ENCODE measurements at places on chromosomes 5 and 9. TPM values are rescaled to one million over a fixed set of nuclear protein-coding genes. Genes with fewer than 3 reads are reported as not detected.

Gene SMIM23
- not detected for polyA plus RNA-seq

Gene FOXI1
- polyA plus RNA-seq, result 0.49 TPM

Gene LRRTM2
- 0.21 TPM for polyA plus RNA-seq

Gene ODF2
- polyA plus RNA-seq, result 10.9 TPM

Gene SPEF2
- polyA plus RNA-seq, result 11.8 TPM

Gene SLC27A6
- 0.61 TPM for polyA plus RNA-seq

Gene ANKRD18B
- polyA plus RNA-seq, result not detected

Gene GDF9
- 0.42 TPM for polyA plus RNA-seq

Gene ANGPTL2
- polyA plus RNA-seq, result 1.2 TPM

Gene SPATA31D4
- polyA plus RNA-seq, result not detected

Gene PKD2L2
- 0.05 TPM for polyA plus RNA-seq

Gene RANBP6
- polyA plus RNA-seq, result 9.4 TPM

Gene RNF208
- polyA plus RNA-seq, result 20.7 TPM

Gene LCNL1
- 0.38 TPM for polyA plus RNA-seq

Gene OTP
- polyA plus RNA-seq, result not detected

Gene EIF4E1B
- polyA plus RNA-seq, result 0.30 TPM

Gene SPAAR
- polyA plus RNA-seq, result 0.31 TPM

Gene HK3
- polyA plus RNA-seq, result 6.6 TPM

Gene HEMGN
- not detected for polyA plus RNA-seq

Gene PLGRKT
- 4.9 TPM for polyA plus RNA-seq

Gene SHOC1
- polyA plus RNA-seq, result not detected

Gene SNAPC3
- 8.6 TPM for polyA plus RNA-seq

Gene NR2F1-AS1
- 3.1 TPM for polyA plus RNA-seq

Gene ACOT12
- not detected for polyA plus RNA-seq

Gene SNCAIP
- 0.28 TPM for polyA plus RNA-seq

Gene WDR38
- not detected for polyA plus RNA-seq

Gene FREM1
- 15.4 TPM for polyA plus RNA-seq

Gene SLC6A7
- polyA plus RNA-seq, result not detected

Gene NPR3
- polyA plus RNA-seq, result 0.38 TPM

Gene LOX
- 0.65 TPM for polyA plus RNA-seq

Gene ACER2
- 1.3 TPM for polyA plus RNA-seq

Gene APBA1
- polyA plus RNA-seq, result 1.6 TPM

Gene PDGFRB
- 11.5 TPM for polyA plus RNA-seq

Gene EDIL3
- polyA plus RNA-seq, result 1.3 TPM

Gene SLC46A2
- not detected for polyA plus RNA-seq

Gene ANKRD33B
- 0.77 TPM for polyA plus RNA-seq

Gene SPINK13
- polyA plus RNA-seq, result not detected

Gene CARTPT
- not detected for polyA plus RNA-seq

Gene SLCO6A1
- not detected for polyA plus RNA-seq

Gene HAVCR2
- 0.72 TPM for polyA plus RNA-seq

Gene FOXD4L5
- 0.04 TPM for polyA plus RNA-seq

Gene PCBD2
- 5.0 TPM for polyA plus RNA-seq

Gene SV2C
- polyA plus RNA-seq, result 0.14 TPM

Gene RAB3C
- polyA plus RNA-seq, result 3.0 TPM

Gene BRIX1
- polyA plus RNA-seq, result 15.9 TPM

Gene CACFD1
- polyA plus RNA-seq, result 25.0 TPM

Gene LMNB1
- polyA plus RNA-seq, result 3.2 TPM

Gene EIF4EBP3
- 52.7 TPM for polyA plus RNA-seq

Gene SLC36A3
- not detected for polyA plus RNA-seq
